ENCODE measurements at places on chromosomes 16 and 17.

DNA sequence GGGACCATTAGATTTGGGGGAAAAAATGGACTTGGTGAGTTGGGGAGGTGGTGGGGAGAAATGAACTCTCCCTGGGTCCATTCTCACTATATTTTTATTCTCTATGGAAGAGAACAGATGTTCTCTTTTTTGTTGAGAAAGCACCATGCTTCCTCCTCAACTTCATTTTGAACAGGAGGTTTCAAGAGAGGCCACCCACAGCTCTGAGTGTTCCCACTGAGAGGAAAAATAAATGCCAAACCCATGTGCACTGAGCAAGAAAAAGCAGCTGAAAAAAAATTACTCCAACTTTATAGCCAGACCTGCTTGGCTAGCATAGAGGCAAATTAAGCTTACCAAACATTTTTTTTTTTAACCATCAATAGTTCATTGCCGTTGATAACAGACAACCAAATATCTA, 883.6 kb downstream of the KCNJ2 start:
- no peak for DNase-seq

DNA sequence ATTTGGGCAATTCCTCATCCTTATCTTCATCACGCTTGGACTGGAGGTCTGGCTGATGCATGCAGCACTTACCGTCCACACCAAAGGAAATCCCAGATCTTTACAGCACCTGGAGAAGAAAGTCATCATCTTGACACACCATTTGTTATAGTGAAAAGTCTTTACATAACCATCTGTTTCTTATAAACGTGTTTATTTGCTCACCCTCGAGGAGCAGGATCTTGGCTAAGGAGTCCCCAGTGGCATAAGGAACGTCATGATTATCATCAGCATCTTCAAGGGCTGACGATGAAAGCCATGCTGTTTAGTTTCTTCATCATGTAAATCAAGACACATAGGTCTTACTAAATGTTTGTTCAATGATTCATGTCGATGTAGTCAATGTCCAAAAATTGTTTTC, 248.8 kb upstream of the ELAC2 start:
- no peak for DNase-seq

DNA sequence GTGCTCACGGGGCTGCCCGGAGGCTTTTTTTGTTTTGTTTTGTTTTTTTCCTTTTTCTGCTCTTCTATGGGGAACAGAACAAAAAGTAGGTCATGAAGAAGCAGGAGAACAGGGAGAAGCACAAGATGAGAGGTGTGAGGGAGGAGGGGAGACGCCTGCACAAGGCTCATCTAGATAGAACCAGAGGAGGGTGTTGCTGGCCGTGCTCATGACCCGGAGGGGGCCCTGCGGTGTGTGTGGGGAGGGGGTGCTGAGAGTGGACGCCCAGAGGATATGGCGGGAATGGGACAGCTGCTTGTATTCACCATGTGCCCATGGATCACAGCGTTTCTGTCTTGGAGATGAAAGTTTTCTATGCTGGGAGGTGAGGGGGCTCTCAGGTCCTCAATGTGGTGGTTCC, 183.7 kb downstream of the FOXL1 start:
- DNase-seq, result no peak

- DNase-seq, result no peak
These were observed 7.0 kb downstream of the IRX6 start for GRCh38 chr16:55330781-55331647.

GRCh38 chr16:1788708-1789100, 4.8 kb downstream of the IGFALS start:
- DNase-seq, result no peak

DNA sequence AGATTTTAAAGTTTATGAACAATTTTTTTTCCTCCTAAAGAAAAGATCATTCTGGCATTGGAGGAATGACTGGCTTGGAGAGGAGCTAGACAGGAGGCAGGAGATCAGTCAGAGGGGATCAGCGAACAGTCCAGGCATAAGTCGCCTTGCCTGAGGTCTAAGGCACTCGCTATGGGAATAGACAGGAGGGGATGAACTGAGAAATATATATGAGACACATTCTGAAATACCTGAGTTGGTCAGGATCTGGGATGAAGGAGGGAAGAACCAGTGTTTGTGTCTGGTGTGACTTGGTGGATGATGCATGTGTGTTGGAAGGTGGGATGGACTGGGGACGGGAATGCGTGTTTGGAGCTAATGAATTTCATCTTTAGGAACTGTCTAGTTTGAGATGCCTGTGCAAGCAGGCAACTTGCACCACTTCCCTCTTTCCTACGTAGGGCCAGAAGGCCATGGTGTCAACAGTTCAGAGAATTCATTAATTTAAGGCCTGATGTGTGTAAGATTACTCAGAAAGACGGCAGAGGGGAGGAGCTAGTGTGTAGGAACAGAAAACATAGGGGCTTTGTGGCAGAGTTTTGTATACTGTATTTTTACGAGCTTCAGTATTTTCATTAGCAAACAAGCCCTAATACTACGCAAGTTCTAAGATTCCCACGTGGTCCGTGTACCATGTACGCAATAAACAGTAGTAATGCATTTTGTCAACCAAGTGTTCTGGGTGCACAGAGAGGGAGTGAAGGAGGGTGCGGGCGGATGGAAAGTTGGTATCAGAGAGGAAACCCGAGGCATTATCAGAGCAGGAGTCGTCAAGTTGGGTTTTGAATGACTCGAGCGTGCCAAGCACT, 825 bp downstream of the HEATR6 start:
- DNase-seq, result no peak

GRCh38 chr16:24544640-24545039, 5.3 kb downstream of the RBBP6 start:
- DNase-seq, result no peak

DNA sequence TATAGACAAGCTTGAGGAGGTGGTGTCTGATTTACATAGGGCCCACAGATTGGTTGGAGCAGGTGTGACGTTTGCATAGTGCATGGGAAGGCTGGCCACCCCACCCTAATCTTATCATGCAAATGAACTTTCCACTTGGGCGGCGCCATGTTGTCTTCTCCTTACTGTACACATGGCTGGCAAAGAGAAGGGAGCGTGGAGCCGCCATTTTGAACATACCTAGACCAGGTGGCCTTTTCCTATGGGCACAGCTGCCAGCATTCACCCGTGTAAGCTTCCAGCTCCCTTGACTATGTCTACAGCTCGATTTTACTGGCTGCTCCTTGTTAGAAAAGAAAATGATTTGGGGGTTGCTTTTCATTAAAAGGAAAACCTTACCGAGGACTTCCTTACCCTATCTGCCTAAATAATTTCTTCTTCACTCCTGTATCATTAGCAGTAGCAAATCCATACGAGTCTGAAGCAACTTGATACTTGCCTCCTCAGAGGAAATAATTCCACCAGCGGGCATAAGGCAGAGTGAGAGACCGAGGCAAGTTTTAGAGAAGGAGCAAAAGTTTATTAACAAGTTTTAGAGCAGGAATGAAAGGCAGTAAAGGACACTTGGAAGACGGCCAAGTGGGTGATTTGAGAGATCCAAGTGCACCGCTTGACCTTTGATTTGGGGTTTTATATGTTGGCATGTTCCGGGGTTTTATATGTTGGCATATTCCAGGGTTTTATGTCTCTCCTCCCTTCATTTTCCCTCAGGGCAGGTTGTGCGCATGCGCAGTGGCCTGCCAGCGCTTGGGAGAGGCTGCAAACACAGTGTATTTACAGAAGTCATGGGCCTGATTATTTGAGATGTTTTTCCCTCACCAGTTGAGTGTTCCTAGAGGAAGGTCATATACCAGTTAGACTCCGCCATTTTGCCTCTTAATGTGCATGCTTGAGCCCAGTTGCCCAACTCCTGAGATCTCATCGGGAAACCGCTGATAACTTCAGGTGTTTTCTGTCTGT, 65.7 kb downstream of the MARF1 start:
- DNase-seq, result no peak

- DNase-seq, result no peak
These were observed 63.9 kb upstream of the RPH3AL start for GRCh38 chr17:416293-417206.

- peak; percentile 60 for DNase-seq
These were observed 9.3 kb downstream of the GJD3 start for GRCh38 chr17:40355123-40355803.

DNA sequence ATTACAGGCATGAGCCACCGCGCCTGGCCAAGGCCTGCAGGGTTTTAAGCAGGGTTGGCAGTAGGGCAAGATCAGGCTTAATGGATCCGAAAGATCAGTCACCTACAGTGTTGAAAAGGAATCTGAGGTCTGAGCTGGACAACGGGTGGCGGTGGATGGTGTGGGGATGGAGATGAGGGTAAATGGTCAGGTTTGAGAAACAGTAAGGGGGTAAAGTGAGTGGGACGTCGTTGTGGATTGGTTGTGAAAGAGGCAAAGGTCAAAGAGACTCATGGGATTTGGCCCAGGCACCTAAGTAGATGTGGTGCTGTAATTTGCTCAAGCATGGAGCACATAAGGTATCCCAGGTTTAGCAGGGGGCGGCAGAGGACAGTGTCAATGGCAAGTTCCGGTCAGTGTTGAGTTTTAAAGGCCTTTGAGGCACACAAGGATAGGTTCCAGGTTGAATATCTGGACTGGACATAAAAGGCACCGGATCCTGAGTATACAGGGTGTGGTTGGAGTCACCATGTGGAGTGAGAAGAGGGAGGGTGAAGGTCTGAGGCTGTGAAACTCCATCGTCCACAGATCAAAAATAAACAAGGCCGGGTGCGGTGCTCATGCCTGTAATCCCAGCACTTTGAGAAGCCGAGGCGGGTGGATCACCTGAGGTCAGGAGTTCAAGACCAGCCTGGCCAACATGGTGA, 1.1 kb upstream of the SLC16A5 start:
- no peak for DNase-seq

DNA sequence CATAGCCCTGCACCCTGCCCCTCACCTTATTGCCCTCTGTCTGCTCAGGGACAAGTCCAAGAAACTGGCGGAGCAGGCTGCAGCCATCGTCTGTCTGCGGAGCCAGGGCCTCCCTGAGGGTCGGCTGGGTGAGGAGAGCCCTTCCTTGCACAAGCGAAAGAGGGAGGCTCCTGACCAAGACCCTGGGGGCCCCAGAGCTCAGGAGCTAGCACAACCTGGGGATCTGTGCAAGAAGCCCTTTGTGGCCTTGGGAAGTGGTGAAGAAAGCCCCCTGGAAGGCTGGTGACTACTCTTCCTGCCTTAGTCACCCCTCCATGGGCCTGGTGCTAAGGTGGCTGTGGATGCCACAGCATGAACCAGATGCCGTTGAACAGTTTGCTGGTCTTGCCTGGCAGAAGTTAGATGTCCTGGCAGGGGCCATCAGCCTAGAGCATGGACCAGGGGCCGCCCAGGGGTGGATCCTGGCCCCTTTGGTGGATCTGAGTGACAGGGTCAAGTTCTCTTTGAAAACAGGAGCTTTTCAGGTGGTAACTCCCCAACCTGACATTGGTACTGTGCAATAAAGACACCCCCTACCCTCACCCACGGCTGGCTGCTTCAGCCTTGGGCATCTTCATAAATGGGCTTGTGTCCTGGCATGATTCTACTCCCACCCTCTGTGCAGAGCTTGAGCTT, 6.3 kb upstream of the NFATC3 start:
- DNase-seq, result no peak

DNA sequence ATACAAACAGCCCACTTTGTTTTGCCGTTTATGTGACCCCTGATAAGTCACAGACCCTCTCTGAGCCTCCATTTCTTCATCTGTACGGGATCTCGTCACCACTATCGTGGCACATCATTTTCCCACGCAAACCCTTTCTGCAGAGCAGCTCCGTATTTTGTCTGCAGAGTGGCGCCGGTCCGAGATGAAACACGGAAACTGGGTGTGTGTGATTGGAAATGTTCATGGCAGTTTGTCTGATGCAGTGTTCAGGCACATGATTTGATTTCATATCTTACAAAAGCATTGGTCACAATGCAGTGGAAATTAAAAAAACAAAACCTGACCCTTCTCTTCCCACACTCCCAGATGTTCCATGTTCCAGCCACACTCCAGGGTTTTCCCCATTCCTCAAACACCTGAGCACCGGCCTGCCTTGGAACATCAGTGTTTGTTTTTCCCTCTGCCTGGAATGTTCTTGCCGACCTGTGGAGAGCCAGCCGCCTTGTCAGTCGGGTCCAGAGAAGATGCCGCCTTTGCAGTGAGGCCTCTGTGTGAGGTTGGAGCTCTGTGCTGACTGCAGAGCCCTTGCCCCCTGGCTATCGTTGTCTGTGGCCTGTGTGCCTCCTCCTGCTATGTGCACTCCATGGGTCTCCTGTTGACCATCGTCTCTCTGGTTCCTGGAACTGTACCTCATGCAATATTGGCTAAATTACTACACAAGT, 39.2 kb downstream of the NT5M start:
- DNase-seq, result no peak

DNA sequence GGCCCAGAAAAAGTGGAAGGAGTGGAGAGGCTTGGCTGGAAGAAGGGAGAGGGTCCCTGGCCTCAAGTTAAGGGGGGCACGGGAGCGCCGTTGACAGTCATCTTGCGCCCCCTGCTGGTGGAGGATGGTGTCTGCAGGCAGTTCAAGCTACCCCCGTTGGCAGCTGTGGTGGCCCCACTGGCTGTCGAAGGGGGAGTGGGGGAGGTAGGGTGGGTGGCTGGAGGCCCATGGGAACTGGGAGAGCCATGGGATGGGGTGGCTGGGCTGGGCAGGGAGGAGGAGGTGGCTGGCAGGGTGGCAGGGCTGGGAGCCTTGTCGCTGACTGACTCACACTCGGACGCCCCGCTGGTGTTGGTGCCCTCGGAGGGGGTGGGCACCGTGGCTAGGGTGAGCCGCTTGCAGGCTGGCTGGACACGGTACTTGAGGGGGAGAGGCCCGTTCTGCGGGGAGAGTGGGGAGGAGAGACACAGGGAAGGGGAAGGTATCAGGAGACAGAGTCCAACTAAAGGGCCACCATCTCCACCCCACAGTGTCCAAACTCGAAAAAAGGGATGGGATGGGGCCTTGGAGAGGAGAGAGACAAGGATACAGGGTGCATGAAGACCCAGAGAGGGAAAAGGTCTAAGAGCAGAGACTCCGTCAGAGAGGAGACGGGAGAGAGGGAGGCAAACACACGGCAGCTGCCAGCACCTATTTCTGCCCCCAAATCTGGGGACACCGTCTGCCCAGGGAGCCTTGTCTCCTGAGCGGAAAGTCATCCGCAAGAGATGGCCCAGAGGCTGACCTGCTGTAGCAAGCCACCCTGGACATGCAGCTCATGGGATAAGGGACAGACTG, 5.2 kb downstream of the CISD3 start:
- DNase-seq, result peak; percentile 66

- DNase-seq, result peak; percentile 62
These were observed at the start of gene SBK1 for GRCh38 chr16:28291651-28292626. Gene SBK1 (plus strand): TSS chr16:28292525. CDS start chr16:28317392, 24,867 bp downstream.
